ENCODE measurements at places on chromosomes 7 and 10.
A peak's percentile ranks its signal among the peaks of the same experiment; 100 is the strongest.

DNA sequence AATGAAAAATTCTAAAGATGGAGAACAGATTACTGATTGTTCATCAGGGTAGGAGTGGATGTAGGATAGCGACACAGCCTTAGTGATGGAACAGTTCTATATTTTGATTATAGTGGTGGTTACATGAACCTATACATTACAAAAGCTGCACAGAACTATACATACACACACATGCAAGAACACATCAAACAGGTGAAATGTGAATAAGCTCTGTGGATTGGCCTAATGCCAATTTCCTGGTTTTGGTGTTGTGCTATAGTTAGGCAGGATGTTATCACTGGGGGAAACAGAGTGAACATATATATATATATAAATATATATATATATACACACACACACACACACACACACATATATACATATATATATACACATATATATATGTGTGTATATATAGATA, 76.4 kb upstream of the PIK3CG start:
- no peak for DNase-seq

DNA sequence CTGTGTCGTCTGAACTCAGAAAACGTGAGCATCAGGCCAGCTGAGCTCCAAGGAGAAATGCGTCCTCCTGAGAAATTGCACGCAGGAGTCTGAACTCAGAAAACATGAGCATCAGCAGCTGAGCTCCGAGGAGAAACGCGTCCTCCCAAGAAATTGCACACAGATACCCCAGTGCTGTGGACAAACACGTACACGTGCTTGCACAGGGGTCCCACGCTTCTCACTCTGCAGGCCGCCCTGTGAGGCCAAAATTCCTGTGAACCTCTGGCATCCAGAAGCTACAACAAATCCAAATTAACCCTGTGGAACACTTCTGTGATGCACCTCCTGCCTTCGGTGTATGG, 133.8 kb downstream of the WDR37 start:
- peak; percentile 63 for DNase-seq

DNA sequence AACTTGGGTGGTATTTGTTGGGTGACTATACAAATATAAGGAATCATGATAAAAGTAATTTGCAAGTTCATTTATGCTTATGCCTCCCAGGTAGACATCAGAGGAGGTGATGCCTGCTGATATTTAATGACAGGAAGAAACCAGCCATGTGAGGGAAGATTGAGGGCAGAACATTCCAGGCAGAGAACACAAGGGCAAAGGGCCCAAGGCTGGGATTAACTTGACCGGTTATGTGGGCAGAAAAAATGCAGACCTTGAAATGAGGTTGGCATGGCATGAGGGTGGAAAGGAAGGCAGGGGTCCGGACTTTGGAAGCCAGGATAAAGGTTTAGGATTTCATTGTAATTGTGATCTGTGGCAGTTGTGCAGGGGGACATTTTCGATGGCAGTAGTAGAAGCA, 68.0 kb upstream of the MTPN start:
- no peak for DNase-seq

DNA sequence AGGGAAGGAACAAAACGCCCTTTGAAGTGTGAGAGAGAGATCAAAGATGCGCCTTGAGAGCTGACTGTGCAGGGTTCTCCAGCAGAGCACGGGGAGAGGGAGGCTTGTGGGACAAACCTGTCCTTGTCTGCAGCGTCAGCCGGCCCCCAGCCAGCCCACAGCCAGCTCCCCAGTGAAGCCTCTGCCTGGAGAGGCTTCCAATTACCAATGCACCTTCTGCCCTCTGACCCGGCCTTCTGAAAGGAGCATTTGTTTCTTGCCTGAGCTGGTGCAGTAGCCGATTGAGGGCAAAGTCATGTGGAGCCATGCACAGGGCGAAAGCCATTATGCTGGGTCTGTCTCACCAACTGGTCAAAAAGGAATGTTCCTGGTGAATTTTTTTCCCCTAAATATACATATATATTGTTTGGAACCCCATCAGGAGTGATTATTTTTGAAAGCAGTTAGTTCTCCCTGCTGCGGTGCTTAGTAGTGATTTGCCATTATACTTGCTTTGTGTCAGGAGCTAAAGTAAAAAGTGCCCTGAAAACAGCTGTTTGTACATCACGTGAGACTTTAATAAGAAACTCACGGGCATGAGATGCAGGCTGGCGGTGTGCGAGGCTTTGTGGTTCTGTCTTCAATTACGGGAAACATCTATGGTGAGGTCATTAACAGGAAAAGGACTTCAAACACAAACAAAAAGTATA, 268.6 kb downstream of the KLF6 start:
- DNase-seq: no peak

DNA sequence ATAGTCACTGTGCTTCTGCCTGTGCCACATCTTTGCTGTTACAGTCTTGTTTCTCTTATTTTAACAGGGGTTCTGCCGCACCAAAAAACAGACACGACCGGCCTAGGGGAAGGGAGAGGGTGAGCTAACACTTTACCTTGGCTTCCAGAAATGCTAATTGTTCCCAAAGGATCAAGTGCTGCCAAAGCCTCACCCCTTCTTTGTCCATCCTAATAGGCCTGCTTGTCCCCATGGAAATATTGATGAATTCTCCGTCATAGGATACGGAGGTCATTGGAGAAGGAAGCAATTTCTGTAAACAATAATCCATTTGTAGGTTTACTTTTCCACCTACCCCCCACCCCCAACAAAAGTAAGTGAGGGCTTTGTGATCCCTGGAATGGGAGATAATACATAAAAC, 567.3 kb downstream of the KCNMA1 start:
- no peak for DNase-seq

- DNase-seq: no peak
Measured at GRCh38 chr7:30468041-30468440, 10.5 kb downstream of the NOD1 start.

GRCh38 chr10:23606456-23606855, 167.6 kb downstream of the OTUD1 start:
- no peak for DNase-seq

GRCh38 chr7:149171892-149172533, 23.3 kb upstream of the ZNF282 start:
- no peak for DNase-seq

GRCh38 chr7:37430640-37431039, 18.0 kb downstream of the ELMO1 start:
- DNase-seq: no peak

DNA sequence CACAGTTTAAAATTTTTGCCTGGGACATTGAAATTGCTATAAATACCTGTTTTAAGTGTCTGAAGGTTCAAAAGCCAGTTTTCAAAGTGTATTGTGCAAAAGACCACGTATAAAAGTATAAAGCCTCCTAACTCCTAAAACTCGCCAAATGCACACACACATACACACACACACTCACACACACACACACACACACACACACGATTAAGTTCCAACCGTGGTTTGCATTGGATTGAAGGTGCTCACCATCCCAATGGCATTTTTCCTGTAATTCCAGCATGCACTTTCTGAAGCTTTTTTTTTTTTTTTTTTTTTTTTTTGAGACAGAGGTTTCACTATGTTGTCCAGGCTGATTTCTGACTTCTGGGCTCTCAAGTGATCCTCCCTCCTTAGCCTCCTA, 2.8 kb upstream of the RGS10 start:
- no peak for DNase-seq

- DNase-seq: no peak
Measured at GRCh38 chr7:30995536-30995935, 31.8 kb downstream of the GHRHR start.

GRCh38 chr7:82049891-82050533, 280.2 kb upstream of the HGF start:
- no peak for DNase-seq

GRCh38 chr10:71842422-71842821, 8.6 kb downstream of the PSAP start:
- no peak for DNase-seq

DNA sequence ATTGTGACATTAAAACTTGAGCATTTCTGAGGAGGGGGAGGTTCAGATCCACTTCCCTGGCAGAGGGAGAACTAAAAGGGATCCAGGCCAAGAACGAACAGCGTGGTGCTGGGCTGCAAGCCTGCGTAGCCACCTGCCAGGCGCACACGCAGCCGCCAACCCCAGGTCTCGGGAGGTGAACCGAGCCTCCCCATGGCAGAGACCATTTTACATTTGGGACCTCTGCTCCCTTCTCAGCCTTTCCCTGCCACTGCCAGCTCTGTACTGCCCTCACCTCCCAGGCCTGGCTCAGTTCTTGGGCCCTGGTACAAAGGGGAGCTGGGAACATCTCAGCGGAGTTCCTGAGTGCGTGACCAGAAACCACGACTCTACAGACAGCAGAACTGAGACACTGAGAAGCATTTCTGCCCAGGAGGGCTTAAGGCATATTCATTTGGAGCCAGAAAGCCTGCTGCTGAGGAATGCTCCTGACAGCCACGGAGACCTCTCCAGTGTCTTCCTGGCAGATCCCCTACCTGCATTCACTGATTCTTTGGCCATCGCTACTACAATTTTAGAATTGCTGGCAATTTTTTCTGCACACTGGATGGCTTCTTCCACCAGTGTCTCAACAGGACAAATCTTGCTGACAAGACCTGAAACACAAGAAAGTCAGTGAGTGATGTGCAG, 7.6 kb downstream of the ECHS1 start:
- no peak for DNase-seq

GRCh38 chr7:133845005-133845404, 282.1 kb upstream of the LRGUK start:
- no peak for DNase-seq

- DNase-seq: no peak
Measured at GRCh38 chr7:38746438-38746837, 115.3 kb upstream of the AMPH start.

- DNase-seq: no peak
Measured at GRCh38 chr7:105815576-105815975, 60.8 kb downstream of the ATXN7L1 start.

GRCh38 chr7:10913457-10913856, 60.2 kb upstream of the PHF14 start:
- DNase-seq: no peak

- DNase-seq: no peak
Measured at GRCh38 chr10:110167149-110167548, 40.3 kb upstream of the MXI1 start.

DNA sequence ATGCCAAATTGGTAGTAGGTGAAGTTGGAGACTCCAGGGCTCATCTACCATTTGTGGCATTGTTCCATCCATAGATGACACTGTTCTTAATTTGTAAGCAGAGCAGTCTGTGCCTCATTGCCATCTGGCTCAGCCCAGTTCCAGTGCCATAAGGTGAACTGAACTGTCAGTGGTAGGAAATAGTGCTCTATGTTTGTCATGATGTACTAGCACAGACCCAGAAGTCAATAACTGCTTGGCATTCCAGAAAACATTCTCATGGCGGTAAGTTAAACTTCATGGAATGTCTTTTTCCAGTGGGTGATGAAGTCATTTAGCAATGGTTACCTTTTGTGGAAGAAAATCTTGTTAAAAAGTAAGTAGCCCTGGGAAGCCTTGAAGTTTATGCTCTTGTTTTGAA, 302.7 kb downstream of the SUGCT start:
- no peak for DNase-seq
